ENCODE measurements at places on chromosomes 6 and 20.

GRCh38 chr20:20780127-20780824 is 67.8 kb upstream of the RALGAPA2 start:
- DNase-seq = peak; percentile 20

GRCh38 chr6:7897461-7898192 is 13.0 kb downstream of the TXNDC5 start:
- no peak for DNase-seq

DNA sequence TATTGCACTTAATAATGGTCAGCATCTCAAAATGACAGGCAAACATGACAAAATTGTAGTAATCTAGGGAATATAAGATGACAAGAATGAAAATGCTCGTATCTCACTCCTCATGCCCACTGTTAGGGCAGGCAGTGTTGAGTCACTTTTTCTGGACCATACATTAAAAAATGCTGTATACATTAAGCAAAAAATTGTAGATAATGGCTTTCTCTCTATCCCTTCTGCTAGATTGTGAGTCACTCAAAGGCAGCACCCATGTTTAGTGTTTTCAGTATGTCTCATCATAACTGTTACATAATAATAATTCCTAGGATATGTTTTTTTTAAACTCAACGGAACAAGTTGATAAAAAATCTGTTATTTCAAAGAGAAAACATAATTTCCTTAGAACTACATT is 199.3 kb downstream of the TENT5A start:
- no peak for DNase-seq

DNA sequence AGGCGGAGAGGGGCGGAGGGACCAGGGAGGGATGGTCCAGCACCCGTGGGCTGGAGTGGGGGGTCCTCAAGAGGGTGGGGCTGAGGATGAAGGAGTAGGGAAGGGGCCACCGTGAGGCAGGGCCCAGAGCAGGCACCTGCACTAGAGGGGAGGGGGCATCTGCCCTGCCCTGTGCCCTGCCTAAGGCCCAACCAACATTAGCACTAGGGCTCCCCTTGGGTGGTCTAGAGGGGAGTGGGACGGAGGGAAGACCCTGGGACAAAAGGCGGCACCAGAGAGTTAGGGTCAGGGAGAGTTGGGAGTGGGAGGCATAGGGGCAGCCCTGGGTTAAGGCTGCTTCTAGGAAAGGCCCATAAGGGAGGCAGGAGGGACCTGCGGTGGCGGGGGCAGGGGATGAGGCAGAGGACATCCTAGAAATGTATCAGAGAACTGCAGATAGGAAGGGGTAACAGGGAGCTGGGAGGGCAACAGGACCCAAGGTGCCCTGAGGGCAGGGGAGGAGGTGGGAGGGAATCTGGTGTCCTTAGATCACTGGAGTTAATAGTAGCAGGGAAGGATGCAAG is 24.5 kb downstream of the HLA-F start:
- no peak for DNase-seq

GRCh38 chr6:137904822-137905617 is 38.0 kb downstream of the TNFAIP3 start:
- no peak for DNase-seq

DNA sequence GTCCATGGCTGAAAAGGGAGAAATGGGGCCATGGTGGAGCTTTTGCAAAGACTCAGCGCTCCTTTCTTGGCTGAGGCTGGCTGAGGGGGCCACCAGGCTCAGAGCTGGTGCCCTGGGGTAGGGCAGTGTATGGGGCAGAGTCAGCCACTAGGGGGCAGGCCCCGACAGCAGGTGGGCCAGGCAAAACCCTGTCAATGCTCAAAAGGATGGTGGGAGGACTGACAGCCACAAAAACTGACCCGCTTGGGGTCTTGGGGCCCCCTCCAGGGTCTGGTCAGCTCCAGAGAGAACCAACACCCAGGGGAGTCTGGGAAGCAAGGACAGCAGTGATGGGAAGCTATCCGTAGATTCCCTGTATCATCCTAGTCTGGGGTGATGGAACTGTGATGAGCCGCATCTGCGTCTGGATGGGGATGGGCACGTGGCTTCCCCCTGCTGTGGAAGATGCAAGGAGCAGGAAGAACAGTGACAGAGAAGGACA is 306.9 kb downstream of the DHX35 start:
- peak; percentile 10 for DNase-seq

- DNase-seq = no peak
These were observed 21.4 kb downstream of the PYGB start for GRCh38 chr20:25269057-25269832.

DNA sequence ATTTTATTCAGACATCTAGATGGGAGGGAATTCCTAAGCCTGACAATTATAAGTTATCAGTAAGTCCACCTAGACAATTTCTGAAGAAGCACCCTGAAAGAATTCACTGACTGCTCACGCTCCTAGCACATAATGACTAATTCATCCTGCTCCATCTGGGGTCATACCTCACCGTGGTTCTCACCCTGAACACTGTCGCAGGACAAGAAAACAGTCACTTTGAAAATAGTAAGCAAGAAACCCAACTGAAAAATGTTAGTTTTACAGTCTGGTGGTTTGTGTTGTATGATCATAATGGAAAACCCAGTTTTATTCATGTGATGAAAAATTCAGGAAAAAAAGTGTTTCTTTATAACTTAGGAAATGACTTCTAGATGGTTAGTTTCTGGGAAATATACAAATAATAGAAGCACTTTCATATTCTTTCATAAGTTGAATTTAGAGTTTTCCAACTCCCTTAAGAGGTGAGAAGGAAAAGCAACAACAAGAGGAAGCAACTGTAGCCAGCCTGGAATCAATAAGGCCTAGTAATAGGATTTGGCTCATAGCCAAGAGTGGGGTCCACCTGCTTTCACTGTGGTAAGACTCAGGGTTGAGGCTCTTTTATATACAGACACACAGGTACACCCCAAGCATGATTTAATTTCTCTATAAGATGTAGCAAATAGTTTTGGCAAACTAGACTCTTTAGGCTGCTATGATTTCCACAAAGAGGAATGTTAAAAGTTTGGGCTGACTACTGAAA is 94.1 kb downstream of the HIVEP2 start:
- no peak for DNase-seq

DNA sequence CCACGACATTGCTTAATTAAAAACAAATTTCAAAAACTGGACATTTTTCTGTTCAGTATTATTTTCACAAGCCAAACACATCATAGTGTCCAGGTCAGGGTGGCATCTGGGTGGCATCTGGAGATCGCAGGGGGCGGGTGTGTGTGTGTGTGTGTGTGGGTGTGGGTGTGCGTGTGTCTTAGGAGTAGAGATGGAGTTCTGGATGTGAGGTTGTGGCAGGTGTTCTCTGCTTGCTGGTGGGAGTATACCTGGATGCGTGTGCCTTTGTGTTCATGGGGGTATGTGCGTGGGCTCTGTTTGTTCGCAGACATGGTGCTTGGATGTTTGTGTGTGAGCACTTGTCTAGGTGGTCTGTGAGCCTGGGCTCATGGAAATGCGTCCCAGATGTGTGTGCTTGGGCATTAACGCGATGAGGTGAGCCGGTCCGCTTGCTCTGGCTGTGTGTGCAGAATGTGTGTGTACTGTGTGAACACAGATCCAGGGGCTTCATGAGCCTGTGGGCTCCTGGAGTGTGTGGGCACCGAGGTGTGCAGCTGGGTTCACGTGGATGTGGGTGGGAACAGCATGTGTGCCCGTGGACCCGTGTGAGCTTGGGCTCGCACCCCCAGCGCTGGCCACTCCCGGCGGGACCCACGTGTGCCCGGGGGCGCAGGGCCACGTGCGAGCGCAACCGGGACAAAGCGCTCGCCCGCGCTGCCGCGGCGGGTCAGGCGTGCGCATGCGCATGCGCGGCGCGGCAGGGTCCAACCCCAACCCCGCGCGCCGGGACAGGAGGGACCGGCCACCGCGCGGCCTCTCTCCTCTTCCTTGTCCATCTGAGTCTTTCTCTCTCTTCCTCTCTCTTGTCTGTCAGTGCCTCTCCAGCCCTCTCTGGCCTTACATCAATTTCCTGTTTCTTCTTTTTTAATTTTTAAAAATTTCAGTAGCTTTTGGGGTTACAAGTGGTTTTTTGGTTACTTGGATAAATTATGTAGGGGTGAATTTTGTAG is 60.4 kb downstream of the SRC start:
- peak; percentile 28 for DNase-seq

- DNase-seq = no peak
These were observed 8.7 kb upstream of the APCDD1L start for GRCh38 chr20:58523971-58524315.

DNA sequence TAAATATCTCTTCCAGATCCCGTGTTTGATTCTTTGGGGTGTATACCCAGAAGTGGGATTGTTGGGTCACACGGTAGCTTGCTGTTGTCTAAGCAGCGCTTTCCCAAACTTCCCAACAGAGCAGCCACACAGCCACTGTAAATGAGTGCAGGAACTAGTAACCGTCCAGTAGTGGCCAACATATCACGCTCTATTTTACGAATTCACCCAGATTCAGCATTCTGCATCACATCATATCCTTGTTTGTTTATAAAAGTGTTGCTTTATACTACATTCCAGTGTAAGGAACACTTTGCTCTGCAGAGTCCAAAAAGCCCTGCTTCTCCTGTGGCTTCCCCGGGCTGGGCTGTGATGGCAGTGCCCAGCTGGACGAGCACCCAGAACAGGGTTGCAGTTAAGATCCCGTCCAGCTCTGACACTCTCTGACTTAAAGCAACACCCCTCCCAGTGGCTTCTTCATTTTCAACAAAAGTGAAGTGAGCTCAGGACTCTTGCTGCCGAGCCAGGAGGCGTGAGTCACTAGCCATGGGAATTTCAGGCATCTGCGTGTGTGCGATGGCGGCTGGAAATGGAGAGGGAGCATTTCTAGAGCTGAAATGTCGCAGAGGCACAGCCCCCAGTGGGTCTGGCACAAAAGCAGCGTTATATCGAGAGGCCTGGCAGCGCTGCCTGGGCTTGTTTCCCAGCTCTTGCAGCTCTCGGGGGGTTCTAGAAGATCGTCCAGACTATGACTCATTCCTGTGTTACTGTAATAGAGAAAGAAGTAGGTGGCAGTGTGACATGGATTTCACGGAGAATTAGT is 216.3 kb upstream of the ECI2 start:
- no peak for DNase-seq

DNA sequence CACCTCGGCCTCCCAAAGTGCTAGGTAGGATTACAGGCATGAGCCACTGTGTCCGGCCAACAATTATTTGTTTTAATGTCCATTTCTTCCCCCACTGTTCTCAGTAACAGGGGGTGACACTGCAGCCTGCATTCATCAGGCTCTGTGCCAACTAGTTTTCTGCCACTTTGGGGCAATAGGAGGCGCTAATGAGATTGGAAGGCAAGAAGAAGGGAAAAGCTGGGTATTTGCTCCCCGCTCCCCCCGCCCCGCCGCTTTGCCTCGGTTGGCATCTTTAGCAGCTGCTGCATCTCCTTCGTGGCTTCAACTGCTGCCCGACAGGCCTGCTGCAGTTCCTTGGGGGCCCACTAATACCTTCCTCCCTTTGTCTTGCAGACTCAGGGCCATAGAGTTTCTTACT is 35.0 kb upstream of the MDGA1 start:
- DNase-seq = no peak

- DNase-seq = no peak
These were observed 145.3 kb upstream of the NRN1 start for GRCh38 chr6:6152060-6152459.

GRCh38 chr20:57248132-57248797 is 18.2 kb downstream of the BMP7 start:
- DNase-seq = no peak

GRCh38 chr20:47133809-47134456 is 222.6 kb downstream of the ZMYND8 start:
- no peak for DNase-seq

DNA sequence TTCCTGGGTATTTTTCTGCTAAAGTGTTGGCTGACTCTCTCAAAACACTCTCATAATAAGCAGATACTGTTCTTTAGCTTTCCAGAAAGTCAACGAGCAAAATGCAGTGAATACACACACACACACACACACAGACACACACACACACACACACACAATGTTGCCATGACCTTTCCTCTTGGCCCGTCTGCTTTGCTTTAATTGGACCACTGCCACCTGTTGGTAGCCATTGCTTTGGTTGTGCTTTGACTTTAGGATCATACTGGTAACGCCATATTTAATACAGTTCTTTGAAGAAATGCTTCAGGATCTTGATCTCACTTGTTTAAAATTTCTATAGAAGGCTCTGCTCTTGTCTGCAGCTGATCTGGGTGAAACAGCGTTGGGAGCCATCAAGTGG is 4.4 kb downstream of the FIG4 start:
- no peak for DNase-seq

- no peak for DNase-seq
These were observed 148.3 kb upstream of the NRSN1 start for GRCh38 chr6:23977706-23978105.

GRCh38 chr6:16670617-16671051 is 90.6 kb downstream of the ATXN1 start:
- no peak for DNase-seq

DNA sequence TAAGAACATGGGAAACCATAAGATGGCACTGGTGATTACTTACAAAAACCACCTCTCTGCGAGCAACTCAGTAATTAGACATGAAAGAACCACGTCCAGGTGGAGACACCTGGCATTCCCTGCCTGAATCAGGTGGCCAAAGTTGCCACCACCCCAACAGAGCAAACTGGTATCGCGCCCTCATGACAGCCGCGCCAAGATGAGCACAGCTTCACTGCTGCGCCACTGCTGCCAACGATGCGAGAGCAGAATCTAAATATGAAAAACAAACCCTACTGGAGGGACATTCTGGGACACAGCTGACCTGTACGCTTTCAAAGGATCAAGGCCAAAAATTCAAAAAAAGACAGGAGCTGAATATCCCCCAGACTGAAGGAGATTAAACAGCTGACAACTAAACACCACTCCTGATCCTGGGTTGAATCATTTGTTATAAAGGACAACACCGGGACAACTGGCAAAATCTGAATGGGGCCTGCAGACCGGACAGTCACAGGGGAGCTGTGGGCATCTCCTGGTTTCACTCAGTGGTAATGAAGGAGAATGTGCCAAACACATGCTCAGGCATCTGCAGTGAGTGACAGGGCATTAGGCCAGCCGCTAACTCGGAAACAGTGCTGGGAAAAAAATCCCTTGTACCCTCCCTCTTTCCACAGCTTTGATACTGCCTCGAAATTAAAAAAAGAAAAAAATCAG is 17.4 kb downstream of the CST7 start:
- no peak for DNase-seq

GRCh38 chr6:32637883-32638282 is 677 bp downstream of the HLA-DQA1 start:
- no peak for DNase-seq

DNA sequence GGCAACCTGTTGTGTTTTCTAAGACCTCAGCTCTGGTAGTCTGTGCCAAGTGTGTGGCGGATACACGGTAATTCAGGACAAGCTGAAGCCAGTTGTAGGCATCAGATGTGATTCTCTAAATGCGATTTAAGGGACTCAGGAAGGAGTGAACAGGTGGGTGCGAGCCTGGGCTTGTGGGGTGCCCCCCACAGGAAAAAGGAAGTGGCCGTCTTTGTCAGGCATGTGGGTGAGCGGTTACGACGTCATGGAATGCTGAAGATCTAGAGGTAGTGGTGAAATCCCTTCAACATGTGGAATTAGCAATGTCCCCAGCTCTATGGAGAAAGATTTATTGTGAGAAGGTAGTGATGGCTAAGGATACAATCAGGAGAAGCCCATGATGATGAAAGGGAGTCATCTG is 95.1 kb upstream of the EXOC2 start:
- no peak for DNase-seq

GRCh38 chr6:4936681-4937041 is 67.2 kb downstream of the RPP40 start:
- no peak for DNase-seq

GRCh38 chr6:166814390-166814789 is 142.0 kb downstream of the RNASET2 start:
- no peak for DNase-seq

Measured in NCI-H187 (cell line).